Stimulated activated CD8-positive, alpha-beta memory T cell treated with anti-CD3 and anti-CD28 coated beads, Interleukin-7, amount 100 ng/mL, for 48 hours (primary cell): ENCODE measurements at places on chromosomes 2 and 18.

GRCh38 chr2:203143391-203143790 is 95.4 kb upstream of the CYP20A1 start:
- no peak for DNase-seq

GRCh38 chr2:240622531-240623235 is 2.6 kb upstream of the GPR35 start:
- DNase-seq = no peak

DNA sequence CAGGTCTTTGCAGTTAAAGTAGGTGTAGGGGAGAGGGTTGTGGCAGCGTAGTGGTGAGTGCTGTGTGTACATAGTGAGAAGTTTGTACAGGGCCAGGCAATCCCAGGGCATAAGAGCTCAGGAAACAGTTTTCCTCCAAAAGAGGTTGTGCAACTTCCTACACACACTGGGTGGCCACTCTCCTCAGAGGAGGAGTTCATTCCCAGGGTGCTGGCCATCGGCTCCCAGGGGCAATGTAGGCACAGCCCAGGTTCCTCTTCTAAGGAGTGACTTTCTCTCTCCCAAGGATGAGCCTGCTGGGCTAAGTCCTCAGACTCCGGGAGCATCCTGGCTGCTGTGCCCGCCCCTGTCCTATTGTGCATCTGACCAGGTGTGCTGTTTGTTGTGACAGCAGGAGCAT is 3.0 kb downstream of the ACOXL start:
- DNase-seq = no peak

DNA sequence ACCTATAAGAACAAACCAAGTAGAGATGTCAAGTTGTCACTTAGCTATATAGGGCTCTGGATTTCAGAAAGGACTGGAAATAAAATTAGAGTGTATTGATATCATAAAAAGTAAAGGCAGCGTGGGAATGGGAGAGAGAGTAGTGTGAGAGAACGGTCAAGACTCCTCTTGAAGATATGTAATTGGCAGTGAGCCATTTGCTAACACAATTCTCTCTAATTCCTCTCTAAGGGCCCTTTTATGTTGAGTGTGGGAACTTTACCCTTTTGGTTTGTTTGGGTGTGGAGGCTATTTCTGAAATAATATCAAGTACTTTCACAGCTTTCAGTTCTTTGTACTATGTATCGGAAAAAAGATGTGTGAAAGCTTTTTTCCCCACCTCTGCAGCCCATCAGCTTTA is 196.8 kb downstream of the LRRTM4 start:
- DNase-seq = no peak
